ENCODE measurements at places on chromosomes 2 and 18.

DNA sequence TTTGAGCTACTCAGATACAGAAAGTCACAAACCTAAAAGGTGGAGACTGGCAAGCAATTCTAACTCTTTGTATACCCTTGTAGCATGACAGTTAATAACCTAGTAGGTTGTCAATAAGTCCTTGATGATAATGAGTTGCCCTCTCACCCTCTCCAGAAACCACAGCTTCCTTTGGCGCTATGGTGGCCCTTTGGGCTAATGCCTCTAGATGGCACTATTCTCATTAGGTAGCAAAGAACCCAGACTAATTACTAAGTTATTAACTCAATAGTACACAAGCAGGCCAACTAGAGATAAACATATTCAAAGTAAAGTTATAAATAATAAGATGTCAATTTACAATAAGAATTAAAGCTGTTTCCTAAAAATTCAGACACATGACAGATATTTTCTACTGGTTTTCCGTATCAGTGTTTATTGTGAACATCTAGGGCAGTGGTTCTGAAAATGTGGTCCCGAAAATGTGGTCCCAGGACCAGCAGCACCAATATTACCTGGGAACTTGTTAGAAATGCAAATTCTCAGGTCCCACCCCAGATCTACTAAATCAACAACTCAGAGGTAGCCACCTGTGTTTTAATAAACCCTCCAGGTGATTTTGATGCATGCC lies 41.1 kb downstream of the LDAH start:
- no peak for DNase-seq

DNA sequence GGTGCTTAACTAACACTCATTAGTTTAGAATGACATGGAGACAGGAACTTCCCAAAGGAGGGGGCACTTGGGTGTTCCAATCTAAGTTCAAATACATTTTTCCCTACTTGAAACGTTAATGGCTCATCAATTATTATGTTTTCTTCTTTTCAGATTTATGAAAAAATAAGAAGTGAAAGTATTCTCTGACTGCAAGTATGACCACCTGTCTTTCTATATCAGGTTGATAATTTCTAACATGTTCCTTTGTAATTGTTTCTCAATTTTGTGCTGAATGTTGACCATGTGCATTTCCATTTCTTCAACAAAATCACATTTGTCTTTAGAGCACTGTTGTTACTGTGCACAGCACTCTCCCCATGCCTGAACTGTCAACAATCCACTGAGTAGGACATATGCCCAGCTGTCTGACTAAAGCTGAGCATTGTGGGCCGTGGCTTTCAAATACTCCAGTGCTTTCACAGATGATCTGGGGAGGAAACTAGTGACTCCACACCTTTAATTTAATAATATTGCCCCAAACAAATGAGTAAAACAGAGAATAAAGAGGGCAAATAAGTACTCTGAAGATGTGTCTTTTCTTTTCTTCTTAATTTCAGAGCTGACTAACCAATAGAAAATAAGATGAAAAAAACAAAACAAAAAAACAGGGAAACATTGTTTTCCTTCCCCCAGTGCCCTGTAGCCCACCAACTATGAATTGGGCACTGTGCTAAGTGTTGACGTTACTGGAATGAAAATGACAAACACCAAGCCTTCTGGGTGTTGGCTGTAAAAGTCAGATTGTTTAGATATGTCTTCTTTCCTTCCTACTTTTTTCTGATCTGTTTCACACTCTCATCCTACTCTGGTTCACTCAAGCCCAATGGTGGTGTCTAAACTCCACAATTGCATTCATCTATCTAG lies 16.0 kb downstream of the LANCL1 start:
- no peak for DNase-seq

GRCh38 chr2:75564713-75565359 lies 4.1 kb upstream of the EVA1A start:
- no peak for DNase-seq

DNA sequence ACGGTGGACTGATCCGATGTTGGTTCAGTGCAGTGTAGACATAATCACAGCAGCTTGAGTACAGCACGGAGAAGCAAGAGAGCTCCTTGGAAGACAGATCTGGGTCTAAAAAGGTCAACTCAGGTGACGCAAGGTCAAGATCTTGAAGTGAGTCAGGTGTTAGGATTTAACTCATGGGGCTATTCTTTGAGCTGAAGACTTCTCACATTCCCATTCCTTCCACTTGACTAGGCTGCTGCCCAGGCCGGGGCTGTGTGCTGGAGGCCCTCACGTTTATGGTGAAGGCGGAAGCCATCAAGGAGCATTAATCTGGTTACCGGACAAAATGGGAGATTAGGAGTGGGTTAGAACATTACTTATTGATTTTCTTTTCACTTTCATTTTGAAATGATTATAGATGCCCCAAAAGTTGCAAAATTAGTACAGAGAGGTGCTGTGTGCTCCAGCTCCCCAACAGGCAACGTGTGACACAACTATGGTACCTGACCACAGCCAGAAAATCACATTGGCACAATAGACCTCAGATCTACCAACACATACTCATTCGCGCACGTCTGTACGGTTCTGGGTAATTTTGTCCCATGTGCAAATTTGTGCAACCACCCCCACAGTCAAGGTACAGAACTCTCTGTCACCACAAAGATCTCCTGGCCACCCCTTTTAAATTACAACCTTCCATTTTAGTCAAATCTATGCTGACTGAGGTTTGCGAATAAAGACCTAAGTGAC lies 77.6 kb upstream of the SEC11C start:
- no peak for DNase-seq

GRCh38 chr2:85524336-85524908 lies 14.5 kb upstream of the MAT2A start:
- no peak for DNase-seq

DNA sequence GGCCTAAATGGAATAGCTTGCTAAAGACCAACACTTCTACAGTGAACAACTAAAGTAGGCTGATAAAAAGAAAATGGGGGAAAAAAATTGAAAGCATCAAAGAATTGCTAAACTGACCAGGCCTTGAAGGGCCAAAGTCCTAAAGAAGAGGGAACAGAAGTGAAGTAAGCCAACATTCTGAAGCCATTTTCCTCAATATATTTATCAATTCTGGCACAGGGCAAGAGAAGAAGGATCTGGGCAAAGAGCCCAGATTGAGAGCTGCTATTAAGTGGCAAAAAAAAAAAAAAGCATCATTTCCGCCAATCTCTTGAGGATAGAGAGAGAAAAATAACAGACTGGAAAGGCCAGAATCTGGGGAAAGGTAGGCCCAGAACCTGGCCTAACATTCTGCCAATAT lies 25.7 kb downstream of the FANCL start:
- no peak for DNase-seq

DNA sequence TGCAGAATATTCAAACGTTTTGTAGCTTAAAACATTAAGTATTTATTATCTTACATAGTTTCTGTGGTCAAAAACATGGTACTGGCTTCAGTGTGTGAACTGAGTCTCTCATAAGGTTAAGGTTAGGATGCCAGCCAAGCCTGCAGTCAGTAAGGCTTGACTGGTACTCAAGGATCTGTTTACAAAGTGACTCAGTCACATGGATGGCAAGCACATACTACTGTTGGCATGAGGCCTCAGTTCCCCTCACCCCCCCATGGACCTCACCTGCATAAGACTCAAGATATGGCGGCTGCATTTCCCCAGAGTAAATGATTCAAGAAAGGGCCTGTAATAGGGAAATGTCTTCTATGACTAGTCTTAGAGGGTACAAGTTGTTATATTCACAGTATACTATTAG lies 1167.5 kb downstream of the DPP10 start:
- no peak for DNase-seq

DNA sequence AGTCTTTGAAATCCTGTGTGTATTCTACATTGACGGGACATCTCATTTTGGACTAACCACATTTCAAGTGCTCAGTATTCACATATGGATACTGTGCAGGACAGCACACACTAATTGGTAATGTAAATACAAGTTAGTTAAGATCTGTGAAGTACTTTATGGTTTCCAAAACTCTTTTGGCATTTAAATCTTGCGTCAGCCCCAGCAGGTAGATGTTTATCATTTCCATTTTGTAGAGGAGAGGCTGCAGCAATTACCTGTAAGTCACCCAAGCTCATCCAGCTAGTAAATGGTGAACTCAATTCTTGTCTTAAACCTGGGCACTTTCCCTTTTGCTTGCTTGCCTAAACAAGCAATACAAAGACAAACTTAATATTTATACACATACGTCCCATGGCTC lies 1.6 kb upstream of the NAGK start:
- no peak for DNase-seq

DNA sequence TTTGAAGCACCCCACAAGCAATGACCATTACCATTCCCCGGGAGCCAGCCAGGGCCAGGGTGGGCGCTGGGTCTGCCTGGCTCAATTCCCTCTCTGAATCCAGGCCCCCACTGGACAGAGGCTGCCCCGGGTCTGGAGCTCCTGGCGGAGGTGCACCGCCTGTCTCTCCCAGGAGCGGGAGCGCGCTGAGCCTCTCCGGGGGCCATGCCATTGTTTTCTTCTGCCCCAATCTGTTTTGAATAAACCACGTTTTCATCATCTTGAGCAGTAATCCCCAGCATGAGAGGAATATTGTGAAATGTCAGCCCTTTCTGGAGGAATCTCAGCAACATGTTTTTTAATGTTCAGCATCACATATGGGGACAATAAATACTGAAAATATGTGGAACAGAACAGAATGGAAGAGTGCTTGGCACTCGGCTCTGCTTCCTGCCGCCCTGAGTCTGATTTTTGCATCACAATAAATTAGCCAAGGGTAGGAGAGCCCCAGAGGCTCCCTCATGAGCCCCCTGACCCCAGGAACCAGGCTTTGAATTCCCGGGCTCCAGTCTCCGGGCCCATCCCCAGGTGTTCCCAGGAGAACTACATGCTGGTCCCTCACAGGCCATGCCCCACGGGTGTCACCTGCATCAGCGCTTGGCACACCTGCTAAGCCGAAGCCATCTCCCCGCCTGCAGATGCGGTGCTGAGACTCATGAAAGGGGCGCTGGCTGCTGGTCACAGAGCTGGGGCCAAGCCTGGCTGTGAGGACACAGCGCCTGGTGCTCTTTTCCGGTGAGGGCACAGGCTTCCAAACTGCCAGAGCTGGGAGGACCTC lies 88.8 kb downstream of the INHBB start:
- DNase-seq: no peak

DNA sequence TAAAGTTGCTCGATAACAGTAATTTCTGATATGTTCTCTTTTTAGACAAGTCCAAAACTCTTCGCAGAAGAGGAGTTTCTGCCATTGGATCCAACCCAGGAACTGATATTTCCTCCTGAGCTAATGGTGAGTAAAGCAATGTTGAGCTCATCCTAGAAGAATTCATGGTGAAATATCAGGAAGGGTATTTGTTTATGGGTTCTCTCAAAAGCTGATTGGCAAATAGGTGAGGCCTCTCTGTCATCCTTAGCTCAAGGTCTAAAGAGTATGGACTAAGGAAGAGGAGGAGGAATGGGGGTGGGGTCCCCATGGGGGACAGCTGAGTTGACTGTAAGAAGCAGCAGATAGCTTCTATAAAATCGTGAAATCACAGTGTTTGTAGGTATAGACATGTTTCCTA lies 18.2 kb downstream of the AOX1 start:
- DNase-seq: no peak

- no peak for DNase-seq
Observed at GRCh38 chr2:177585234-177585863, 192.8 kb downstream of the AGPS start.

DNA sequence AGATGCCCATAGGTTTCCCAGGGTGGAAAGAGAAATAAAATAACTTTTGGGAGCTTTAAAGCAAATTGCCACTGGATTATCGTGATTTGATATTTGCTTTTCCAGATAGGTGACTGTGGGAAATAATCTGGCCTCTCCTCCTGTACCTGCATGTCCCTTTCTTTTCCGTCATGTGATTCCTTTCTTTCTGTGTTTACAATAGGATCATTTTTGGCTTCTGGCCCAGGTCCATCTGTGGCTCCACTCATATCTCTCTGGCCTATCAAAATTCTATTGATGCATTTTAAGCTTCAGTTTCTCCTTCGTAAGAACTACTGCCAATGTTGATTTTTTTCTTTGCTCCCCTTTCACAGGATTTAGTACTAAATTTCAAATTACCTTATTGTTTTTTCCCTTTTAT lies 153.6 kb downstream of the CCDC85A start:
- DNase-seq: no peak

DNA sequence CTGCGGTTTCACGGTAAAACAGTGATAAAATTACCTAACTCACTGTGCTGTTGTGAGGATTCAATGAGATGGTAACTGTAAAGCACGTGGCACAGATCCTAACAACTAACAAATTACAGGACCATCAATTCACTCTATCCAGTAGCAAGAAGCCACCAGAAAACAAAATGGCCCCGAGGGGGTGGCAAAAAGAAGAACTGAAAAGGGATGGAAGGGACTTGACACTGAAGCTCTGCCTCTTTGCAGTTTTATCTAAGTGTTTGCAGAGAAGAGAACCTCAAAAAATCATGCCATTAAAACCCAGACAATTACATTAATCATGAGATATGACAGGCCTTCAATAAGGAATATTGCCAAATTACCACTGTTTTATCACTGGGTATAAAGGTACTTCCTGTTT lies 46.7 kb downstream of the IRS1 start:
- no peak for DNase-seq

- DNase-seq: no peak
Observed at GRCh38 chr18:52082246-52082645, 257.8 kb upstream of the DCC start.

DNA sequence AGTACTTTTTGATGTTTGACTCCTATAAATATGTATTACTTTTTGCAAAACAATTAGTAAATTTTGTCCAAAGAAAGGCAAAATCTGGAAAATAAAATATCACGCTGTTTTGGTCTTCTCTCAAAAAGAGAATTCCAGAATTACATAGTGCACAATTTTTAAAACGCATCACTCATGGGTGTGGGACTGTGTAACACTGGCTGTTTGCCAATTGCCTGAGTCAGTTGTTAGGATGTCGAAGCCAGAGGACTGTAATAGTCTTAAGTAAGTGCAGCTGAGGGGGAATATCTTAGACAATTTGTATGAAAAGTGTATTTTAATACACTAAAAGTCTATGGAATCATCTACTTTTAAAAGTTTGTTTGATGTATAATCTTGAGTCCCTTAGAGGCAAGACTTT lies 24.1 kb upstream of the EPHA4 start:
- DNase-seq: no peak

- no peak for DNase-seq
Observed at GRCh38 chr2:71154798-71155197, 24.4 kb downstream of the MPHOSPH10 start.

DNA sequence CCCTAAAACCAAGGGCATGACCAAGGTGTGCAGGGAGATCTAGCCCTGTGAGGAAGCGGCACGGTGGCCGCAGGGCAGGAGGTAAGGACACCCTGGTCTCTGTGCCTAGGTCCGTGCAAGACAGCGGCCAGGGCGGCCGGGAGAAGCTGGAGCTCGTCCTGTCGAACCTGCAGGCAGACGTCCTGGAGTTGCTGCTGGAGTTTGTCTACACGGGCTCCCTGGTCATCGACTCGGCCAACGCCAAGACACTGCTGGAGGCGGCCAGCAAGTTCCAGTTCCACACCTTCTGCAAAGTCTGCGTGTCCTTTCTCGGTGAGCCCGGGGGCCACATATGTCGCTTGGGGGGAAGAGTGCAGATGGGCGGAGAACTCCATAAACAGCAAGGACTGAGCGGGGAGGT lies 235.4 kb downstream of the ATAD2B start:
- DNase-seq: no peak

All from CD8-positive, alpha-beta memory T cell (primary cell).